Activated CD4-positive, alpha-beta T cell treated with anti-CD3 and anti-CD28 coated beads, Interleukin-2, amount 50 U/mL, for 24 hours (primary cell): ENCODE measurements at places on chromosomes 11 and 22.

GRCh38 chr11:64341851-64342791, 2.1 kb downstream of the CCDC88B start:
- peak; percentile 84 for DNase-seq

DNA sequence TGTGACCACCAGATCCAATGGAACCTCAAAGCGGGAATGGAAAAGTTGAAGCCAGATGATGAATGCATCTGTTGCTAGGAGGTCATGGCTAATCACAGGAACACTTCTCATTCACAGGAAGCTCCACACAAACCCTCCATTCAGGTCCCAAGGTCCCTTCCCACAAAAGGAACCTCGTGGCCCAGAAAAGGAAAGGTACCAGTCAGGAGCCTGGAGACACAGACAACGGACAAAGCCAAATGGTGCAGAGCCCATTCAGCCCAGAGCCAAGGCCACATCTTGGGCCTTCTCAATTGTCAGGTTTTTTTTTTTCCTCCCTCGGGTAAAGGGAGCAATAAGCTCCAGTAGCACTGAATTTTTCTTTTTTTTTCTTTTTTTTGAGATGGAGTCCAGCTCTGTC, 87.0 kb downstream of the FAM168A start:
- DNase-seq = no peak

DNA sequence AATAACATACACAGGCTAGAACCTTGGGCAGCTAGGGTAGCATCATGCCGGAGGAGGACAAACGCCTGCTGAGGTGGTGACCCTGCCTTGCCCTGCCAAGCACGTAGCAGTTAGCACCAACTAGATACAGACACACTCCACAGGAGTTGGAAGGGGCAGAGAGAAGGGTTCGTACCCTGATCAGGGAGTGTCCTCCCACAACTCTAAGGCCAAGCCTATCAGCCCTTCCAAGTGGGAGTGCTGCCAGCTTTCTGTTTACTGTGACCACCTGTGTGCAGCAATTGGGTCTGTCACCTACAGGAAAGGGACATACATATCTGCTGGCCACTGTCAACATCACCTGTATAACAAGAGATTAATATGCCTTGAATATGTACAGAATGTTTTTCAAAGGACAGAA, 1.9 kb upstream of the THAP7 start:
- no peak for DNase-seq

- no peak for DNase-seq
Measured at GRCh38 chr22:35315855-35316745, 16.4 kb downstream of the TOM1 start.

DNA sequence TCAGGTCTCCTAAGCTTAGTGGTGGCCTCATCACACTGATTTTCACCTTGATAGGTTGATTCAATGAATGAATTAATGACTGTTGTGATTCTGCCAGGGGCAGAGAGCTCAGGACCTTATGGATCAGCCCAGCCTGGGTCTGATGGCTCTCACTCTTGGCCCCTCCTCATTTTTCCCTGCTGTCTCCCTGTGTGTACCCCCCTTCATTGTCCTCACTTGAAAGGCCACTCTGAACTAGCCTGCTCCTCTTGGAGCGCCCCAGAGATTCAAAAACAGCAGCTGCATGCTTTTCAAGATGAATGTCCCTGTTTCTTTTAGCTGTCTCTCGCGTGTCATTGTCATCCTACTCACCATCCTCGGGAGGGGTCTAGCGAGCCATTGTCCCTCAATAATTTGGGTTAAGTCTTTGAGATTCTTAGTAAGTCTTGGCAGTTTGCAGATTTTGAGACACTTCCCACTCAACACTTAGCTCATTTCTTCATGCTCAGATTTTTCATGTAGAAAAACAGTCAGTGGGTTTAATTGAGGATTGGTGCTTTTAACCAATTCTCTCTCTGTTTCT, 42.5 kb upstream of the MICAL2 start:
- DNase-seq = no peak

DNA sequence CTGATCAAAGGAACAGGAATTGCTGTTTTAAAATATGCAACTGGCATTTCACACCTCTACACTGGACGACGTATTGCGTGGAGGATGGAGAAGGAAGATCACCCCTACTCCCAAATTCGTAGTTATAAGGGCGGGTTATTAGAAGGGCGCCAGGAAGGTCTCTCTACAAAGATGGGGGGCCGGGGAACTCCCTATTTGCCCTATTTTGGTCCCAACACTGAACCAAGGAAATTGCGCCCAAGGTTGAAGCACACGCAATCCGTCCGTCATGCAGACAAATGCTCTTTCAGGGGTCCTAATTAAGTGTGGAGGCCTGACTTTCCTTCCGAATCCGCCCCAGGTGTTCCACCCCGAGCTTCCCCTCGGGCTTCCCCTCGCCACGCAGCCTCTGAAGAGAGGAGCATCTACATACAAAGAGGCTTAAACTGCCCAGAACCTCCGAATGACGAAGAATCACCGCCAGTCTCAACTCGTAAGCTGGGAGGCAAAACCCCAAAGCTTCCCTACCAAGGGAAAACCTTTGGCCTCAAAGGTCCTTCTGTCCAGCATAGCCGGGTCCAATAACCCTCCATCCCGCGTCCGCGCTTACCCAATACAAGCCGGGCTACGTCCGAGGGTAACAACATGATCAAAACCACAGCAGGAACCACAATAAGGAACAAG, 396 bp downstream of the NPAT start:
- peak; percentile 20 for DNase-seq

GRCh38 chr11:72741849-72742512, 10.2 kb downstream of the ARAP1 start:
- DNase-seq = no peak

GRCh38 chr11:115317277-115318185, 186.7 kb downstream of the CADM1 start:
- DNase-seq = no peak

DNA sequence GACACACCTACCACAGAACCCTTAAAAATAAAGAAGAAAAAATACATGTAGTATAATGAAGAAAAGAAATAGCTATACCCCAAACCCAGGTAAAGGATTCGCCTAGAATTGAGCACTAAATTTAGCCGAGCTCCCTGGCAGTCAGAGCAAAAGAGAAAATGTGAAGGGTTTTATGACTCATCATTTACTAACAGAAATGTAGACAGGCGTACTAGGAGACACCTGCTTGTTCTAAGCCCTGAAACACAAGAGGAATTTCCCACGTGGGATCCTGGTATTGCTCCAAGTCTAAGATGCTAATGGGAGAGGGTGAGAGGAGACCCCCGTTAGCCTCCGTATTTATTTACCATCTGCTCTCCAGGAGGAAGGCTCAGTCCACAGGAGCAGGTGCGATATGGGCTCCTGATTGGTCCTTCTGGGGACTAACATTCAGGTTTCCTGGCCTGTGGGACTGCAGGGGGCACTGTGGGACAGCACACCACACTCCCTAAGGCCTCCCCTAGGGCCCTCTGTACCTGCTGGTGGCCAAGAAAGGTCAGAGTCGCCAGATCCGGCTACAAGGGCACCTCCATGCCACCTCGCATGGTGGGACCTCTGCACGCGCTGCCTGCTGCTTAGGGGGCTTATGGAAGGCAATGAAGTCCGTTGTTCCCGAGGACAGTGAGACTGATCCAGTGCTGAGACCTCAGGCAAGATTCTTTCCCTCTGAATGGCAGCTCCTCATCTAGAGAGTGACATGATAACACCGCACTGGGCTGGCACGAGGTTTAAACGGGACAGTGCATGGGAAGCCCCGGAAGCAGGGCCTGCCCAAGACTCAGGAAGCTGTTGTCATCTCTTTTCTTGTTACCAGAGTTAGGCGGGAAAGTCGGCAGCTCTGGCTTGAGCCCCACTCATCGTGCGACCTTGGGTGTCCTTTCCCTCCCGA, 25.8 kb downstream of the KCNC1 start:
- no peak for DNase-seq

DNA sequence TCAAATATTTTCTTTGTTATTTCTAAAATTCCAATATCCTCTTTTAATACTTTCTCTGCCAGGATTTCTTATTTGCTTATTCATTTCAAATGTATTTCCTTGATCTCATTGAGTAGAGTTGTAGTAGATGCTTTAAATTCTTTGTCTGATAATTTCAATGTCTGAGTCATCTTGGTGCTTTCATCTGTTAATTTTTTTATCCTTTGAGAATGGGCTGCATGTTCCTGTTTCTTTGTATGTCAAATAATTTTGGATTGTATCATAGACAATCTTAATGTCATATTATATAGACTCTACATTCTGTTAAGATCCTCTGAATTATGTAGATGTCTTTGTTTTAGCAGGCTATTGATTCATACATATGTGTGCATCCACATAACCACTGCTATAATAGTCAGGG, 57.5 kb downstream of the MYEOV start:
- DNase-seq = no peak

DNA sequence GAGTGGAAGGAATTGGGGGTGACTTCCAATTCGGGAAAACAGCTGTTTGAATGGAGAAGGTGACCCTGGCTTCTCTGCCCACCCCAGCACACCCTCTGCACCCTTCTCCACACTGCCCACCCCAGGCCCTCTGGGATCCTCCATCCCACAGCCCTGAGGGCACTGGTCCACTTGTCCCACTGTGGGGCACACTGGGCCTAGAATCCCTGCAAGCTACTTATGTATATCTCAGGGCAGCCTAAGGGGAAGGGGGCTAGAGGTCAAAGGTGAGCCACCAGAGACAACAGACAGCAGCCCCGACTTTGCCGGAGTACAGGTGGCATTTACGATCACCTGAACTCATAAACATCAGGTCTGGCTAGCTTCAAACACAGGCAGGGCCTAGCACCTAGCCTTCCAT, 673 bp upstream of the SCUBE2 start:
- no peak for DNase-seq

GRCh38 chr11:119206511-119207414, 624 bp downstream of the CBL start:
- DNase-seq = peak; percentile 18

DNA sequence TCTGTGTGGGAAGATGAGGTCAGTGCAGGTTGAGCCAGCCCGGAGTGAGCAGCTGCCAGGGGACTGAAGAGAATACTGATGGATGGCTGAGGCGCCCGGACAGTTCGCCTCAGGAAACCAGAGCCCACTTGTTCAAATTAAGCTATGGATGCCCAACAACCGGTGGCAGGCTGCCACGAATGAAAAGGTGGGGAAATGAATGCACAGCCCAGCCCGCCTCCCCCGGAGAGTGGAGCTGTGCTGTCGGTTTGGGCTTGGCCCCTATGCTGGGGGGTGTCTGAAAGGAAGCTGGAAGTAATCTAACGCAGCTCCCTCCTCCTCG, 21.9 kb downstream of the HSPA8 start:
- no peak for DNase-seq

DNA sequence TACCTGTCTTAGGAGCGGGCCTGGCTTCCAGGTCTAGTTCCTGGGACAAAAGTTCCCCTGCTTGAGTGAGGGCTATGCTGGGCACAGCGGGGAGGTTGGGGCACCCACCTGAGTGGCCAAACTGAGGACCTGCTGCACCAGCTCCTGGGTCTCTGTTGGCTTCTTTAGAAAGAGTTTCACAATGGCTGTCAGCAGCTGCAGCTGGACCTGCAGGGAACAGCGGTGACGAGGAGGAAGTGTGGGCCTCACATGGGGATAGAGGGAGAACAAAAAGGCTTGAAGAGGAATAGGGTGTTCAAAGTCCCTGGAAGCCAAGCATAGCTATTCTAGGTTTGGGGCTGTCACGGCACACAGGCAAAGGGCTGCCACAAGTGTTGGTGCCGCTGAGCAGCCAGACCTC, 26.7 kb upstream of the RASL10A start:
- no peak for DNase-seq

DNA sequence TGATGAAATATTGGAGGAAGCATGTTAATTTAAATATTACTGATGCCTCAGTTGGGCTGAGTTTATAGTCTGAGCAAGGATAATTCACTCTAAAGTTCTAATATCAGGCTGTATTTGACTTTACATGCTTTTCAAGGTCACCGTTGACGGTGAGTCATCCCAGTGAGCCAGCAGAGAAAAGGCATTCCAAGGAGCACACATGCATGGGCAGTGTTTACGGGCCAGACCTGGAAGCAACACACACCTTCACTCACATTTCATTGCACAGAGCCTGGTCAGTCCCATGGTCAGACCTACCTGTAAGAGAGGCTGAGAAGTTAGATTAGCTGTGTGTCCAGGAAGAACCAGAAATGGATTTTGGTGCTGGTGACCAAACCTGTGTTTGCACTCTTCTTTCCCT, 53.5 kb downstream of the COMMD9 start:
- DNase-seq = no peak

- DNase-seq = no peak
Measured at GRCh38 chr11:78460471-78460870, 42.9 kb upstream of the GAB2 start.

GRCh38 chr11:107928767-107929507, 689 bp downstream of the RAB39A start:
- DNase-seq = no peak

DNA sequence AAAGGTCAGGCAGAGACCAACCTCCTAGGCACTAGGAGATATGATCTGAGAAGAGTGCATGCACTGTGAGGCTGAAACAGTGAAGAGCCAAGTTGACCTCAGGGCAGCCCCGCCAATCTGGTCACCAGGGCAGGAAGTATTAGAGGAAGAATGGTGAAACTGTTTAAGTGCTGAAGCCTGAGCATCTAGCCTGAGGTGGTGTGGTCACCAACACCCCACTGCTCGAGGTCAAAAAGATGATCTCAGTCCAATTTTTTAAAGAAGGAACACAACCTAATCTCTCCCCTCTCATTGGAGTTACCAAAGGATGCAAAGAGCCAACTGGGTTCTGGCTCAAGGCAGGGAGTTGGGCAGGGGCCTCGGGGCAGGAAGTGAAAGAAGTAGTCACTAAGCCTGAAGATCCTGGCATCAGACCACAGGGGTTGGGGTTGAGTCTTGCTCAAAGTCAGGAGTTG, 4.0 kb downstream of the APBB1 start:
- DNase-seq = no peak

- DNase-seq = no peak
Measured at GRCh38 chr11:19315511-19315910, 74.8 kb upstream of the E2F8 start.

DNA sequence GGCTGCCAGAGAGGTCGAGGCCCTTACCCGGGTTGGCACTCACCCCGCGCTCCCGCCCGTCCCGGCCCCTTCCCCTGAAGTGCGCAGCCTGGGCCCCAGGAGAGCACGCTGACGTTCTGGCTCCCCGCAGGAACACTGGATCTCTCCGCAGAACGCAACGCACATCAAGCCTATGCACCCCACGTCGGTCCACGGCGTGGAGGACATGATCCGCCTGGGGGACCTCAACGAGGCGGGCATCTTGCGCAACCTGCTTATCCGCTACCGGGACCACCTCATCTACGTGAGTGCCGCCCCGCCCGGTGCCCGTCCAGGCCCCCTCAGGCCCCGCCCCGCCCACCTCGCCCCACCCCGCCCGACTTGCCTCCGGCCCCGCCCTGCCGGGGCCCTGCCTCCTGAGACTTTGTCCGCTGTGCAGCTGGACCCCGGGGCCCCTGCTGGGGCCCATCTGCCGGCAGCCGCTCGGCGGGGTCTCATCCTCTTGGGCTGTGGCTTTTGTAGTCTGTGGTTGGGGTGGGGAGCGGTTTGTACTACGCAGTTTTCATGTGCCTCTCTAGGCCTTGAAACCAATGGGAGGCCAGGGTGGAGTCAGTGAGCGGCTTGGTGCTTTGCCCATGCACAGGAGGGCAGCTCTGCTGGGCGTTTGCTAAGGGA, 19.7 kb downstream of the MYO7A start:
- DNase-seq = no peak
